Hair follicle dermal papilla cell (primary cell): ENCODE measurements at places on chromosomes 7 and 10. TPM values are rescaled to one million over a fixed set of nuclear protein-coding genes. Genes with fewer than 3 reads are reported as not detected.

KRIT1 gene
- 49.3 and 56.3 TPM in 2 replicates for total RNA-seq

UFSP1 gene
- 7.9 and 9.2 TPM in 2 replicates for total RNA-seq

SERPINE1 gene
- total RNA-seq: 290 and 467 TPM in 2 replicates

TAS2R4 gene
- 0.61 and 0.81 TPM in 2 replicates for total RNA-seq

GRID2IP gene
- 0.12 TPM in 1 of 2 replicates, not detected in the other for total RNA-seq

CC2D2B gene
- under 0.01 and 0.32 TPM in 2 replicates for total RNA-seq

SLC26A3 gene
- not detected in 2 replicates for total RNA-seq

ITPRIP gene
- 22.9 and 23.1 TPM in 2 replicates for total RNA-seq

AMPH gene
- 18.3 and 22.6 TPM in 2 replicates for total RNA-seq

CYP2C19 gene
- not detected in 2 replicates for total RNA-seq

OPN4 gene
- not detected in 2 replicates for total RNA-seq

NRG3 gene
- total RNA-seq: not detected in 2 replicates

CALML3 gene
- total RNA-seq: 0.12 TPM in 1 of 2 replicates, not detected in the other

CHST3 gene
- 52.9 and 55.5 TPM in 2 replicates for total RNA-seq

HOXA11 gene
- not detected in 2 replicates for total RNA-seq

C10orf53 gene
- not detected in 2 replicates for total RNA-seq

TUBB8 gene
- not detected in 2 replicates for total RNA-seq
